ENCODE measurements at places on chromosomes 1 and 21.

- no peak for DNase-seq
Measured at GRCh38 chr1:84550826-84551225, 23.4 kb downstream of the CTBS start.

GRCh38 chr1:85279458-85280080 lies 3.1 kb upstream of the BCL10 start:
- no peak for DNase-seq

GRCh38 chr1:28501925-28502324 lies 3.9 kb upstream of the RCC1 start:
- DNase-seq = no peak

DNA sequence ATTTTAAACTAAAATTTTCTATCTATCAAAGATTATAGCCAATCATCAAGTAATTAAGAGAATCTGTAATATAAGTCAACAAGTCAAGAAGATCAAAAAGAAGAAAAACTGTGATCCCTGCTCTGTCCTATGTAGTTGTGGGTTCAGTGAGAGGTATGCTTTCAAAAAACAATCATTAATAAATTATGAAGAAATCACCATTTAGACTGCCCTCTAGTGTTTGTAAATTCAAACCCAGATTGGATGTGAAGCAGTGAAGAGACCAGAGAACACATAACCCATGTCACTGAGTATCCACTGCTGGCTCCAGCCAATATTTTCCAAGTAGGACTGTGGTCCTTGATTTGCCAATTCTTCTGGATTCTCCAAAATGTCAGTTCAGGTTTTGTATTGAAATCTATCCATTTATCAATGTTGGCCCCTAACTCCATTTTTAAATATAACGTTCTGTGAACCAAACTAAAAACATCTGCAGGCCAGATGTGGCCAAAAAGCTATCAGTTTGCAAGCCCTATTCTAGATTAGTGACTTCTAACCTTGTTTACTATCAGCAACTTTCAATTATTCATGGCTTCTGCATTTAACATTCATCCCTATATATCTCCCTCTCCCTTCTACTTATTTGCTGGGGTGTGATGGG lies 467.5 kb upstream of the CXADR start:
- DNase-seq = no peak

DNA sequence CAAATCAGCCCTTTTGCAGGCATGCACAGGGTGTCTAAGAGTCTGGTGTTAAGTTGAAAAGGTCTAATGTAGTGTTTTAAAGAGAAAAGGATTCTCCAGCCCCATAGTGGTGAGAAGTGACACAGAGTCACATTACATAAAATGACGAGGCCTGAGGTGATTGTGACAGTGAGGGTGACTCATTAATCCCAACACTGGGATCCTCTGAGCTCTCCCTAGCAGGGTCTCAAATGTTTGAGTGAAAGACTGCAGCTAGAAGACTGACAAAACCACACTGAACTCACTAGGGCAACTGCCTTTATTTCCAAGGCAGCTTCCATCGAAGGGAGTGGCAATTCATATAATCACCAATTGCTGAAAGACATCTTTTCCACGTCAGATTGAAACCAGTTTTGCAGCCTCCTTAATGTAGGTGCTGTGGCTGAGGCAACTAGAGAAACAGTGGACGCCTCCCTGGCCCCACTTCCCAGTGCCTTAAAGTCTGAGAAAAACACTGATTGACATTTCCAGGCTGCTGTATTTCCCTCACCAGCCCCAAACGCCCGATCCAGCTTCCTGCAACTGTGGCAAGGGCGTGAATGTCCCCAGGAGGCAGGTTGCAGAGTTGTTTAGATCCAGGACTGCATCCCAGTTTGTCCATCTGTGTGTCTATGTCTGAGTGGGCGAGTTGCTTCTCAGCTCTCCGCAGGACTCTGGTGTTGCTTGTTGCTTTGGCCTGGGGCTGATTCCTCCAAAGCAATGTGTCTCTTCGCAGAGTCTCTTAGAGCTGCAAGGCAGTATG lies 81.4 kb downstream of the RUNX1 start:
- DNase-seq = no peak

GRCh38 chr1:46396441-46397398 lies 2.6 kb downstream of the FAAH start:
- no peak for DNase-seq
